ENCODE measurements at places on chromosomes 13 and 19. TPM values are rescaled to one million over a fixed set of nuclear protein-coding genes. Genes with fewer than 3 reads are reported as not detected.

- no peak for DNase-seq
Measured at GRCh38 chr19:6694147-6694815, 24.3 kb upstream of the TNFSF14 start.

DNA sequence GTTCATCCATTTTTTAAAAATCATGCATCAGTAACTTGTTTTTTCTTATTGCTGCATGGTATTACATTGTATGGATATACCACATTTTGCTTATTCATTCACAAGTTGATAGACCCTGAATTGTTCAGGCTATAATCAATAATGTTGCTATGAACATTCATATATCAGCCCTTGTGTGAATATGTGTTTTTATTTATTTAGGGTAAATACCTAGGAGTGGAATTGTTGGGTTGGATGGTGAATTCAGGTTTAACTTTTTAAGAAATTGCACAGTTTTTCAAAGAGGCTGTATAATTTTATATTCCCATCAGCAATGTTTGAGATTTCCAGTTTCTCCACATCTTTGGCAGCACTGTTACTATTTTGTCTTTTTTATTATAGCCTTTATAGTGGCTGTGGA lies 82.1 kb downstream of the URI1 start:
- no peak for DNase-seq

NCCRP1 gene
- not detected for total RNA-seq

- DNase-seq: no peak
Measured at GRCh38 chr13:112453207-112453829, 77.2 kb downstream of the SPACA7 start.

DNA sequence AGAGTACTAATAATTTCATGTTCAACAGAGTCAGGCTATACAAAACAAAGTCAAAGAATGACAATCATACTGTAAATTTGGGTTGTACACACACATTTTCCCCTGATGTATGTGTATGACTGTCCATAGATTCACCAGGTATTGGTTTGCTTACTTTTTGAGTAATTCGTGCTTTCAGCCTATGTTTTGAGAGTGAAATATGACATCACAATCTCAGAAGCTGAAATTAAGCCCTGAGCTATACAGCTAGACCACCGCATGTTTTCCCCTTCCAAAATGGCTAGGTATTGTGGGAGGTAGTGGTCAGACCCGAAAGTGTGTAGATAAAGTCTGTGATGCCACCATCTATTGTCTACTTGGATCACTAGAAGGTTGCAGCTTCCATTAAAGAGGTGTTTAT lies 102.8 kb downstream of the KATNAL1 start:
- no peak for DNase-seq

B3GNT8 gene
- total RNA-seq: 10.7 TPM

GRCh38 chr19:23054456-23054855 lies 51.5 kb upstream of the ZNF728 start:
- DNase-seq: no peak

DNA sequence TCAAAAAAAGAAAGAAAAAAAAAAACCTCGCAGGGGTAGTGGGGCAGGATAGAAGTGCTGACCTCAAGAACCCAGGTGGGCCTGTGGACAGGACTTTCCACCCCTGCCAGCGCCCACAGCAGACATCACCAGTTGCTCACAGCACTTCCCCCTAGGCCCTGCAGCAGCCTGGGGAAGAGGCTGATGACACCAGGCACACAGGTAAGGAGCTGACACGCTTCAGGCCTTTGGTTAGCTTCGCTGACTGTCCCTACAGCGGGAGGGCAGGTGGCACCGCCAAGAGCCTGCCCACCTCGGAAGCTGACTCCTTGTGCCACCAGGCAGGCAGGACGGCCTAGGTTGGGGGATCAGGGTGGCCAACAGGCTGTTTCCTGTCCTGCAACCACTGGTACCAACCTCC lies 8.9 kb downstream of the LONP1 start:
- no peak for DNase-seq

AMH gene
- total RNA-seq: 5.6 TPM

CATSPERD gene
- total RNA-seq: not detected
